RPMI7951 (cell line): ENCODE measurements at places on chromosomes 5 and 9.

- no peak for DNase-seq
Observed at GRCh38 chr5:131462454-131462853, 172.6 kb downstream of the RAPGEF6 start.

- no peak for DNase-seq
Observed at GRCh38 chr5:73266925-73267765, 94.2 kb downstream of the TMEM174 start.

DNA sequence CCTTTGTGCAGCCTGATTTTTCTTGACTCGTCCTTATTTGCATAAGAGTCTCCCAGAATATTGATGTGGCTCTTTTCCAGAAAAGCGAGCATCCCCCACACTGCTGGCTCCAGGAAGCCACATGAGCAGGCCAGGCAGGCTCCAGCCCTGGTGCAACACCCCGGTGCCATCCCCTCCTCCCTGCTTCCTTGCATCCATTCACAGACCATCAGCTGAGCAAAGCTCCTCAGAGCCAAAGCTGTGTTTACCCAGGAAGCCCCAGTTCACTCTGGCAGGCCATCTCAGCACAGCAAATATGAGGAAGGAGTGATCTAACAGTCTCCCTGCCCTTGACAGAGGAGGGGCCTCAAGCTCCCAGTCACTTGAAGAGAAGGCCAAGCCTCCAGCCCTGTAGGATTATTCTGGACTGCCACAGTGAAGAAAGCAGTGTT is 34.4 kb downstream of the INSYN2B start:
- peak; percentile 63 for DNase-seq

GRCh38 chr9:123480096-123480495 is 124.1 kb downstream of the CRB2 start:
- DNase-seq: no peak

GRCh38 chr9:136735812-136736480 is 6.8 kb downstream of the LCN10 start:
- DNase-seq: no peak

DNA sequence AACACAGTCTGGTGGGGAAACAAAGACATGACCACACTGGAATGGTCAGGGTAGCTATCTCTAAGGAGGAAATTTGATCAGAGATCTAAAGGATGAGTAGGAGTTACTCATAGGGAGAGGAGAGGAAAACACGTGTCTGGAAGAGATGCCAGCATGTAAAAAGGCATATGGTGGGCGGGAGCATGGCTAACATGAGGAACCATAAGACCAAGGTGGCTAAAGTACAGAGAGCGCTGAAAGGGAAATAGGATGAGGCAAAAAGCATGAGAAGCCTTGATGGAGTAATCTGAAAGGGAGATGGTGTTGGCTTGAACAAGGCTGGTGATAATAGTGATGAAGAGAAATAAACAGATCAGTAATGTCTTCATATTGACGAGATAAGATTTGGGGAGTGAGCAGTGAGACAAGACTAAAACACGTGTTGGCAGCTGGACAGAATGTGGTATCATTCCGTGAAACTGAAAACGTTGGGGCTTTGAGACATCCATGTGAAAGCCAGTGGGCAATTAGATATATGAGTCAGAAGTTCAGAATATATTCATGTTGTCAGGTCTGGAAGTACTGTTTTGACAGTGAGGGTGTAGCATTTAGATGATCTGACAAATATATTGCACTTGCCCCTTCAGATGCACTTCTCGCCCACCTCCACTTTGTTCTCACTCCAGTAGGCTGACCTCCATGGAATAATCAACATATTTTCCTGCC is 209.1 kb upstream of the KCNN2 start:
- DNase-seq: peak; percentile 23

GRCh38 chr5:175590471-175590881 is 67.4 kb upstream of the HRH2 start:
- DNase-seq: peak; percentile 99

GRCh38 chr5:58322453-58322852 is 137.4 kb downstream of the PLK2 start:
- DNase-seq: peak; percentile 36

GRCh38 chr9:8780386-8780785 is 980.8 kb upstream of the DMAC1 start:
- no peak for DNase-seq

DNA sequence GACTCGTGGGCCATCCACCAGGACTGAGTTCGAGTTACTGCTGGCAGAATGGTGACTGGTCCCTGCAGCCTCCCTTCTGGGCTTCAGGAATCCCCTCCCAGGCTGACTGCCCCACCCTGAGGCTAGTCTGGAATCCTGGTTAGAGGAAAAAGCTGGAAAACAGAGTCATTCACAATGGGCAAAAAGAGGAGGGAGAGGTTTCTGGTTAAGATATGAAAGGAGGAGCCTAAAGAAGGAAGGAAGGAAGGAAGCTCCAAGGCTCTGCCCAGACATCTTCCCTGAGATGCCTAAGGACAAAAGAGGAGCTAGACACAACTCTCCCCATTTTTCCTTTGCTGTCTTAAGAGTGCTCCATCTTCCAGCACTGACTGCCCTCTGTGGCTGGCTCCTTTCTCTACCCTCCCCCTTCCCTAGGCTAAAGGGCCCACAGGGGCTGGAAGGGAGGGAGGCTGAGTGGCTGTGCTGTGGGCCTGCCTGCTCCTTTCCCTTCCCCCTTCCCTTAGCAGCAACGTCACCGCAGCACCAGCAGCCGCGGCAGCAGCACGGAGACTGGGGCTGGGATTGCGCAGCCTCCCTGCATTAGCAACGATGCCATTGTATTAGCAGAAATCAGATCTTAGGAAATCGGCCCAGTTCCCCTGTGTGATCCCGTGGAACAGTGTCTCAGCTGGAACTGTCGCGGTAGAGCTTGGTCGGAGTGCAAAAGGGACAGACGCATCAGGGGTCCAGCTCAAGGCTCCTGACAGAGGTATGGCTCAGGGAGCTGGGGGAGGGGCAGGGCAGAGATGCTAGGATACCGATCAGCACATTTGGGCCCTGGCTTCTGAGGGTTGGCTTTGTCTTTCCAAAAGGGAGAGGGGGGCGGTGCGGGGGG is 48.7 kb downstream of the RUSC2 start:
- DNase-seq: peak; percentile 63
